ENCODE measurements at places on chromosomes 2 and 18.

DNA sequence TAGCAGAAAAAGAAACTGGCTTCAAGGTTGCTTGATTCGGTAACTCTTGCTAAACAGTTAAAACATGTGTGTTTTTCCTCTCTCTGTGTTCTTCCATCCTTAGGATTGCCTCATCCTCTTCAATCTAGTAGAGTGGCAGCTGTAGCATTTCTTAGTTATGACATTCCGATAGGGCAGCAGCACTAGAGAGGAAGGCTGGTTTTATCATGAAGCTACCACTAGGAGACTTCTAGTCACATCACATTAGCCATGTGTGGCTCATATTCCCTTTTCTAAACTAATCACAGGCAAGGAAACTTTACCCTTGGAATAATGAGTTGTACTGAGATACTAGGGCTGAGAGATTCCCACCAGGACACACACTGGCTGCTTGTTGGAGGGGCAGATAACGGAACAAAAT lies 187.6 kb downstream of the DOK6 start:
- DNase-seq: no peak

GRCh38 chr18:4282954-4283353 lies 172.2 kb downstream of the DLGAP1 start:
- DNase-seq: no peak

DNA sequence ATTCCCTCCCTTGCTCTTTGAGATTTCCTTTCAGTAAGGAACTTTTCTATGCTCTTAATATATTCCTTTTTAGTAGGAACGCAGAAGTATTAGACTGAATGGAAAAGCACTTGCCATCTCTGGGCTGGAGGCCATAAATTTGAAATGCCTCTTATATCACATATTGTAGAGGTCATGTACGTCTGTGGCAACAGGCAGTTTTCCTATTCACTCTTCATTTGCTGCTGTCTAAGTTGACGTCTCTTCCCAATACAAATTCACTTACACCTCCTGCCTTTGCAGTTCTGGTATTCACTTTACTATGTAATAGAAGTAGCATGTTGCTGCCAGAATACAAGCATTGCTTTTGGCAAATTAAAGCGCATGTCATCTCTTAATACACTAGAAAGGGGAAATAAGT lies 34.7 kb downstream of the MGAT4A start:
- no peak for DNase-seq

GRCh38 chr2:29011418-29012060 lies 30.4 kb downstream of the TOGARAM2 start:
- peak; percentile 54 for DNase-seq

- no peak for DNase-seq
Measured at GRCh38 chr18:58552057-58552461, 76.8 kb downstream of the ALPK2 start.

GRCh38 chr2:204538182-204539018 lies 6.9 kb upstream of the PARD3B start:
- DNase-seq: no peak

- DNase-seq: no peak
Measured at GRCh38 chr18:46084431-46084830, 12.4 kb upstream of the PSTPIP2 start.

DNA sequence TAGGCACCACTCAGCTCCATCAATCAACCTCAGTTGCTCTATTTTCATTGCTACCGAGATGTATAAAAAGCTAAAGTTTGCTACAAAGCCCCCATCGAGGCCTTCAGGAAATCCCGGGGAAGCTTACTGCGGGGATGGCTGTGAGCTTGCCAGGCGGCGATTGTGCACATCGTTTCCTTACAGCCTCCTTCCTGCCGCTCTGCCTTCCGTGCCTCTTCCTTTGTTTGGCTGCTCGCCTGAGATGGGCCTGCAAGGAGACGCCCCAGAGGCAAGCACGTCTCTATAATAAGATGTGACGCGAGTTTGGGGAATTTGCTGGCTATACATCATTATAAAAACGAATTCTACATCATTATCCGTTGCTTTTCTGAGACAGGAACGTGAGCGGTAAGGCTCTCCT lies 41.6 kb downstream of the DHRS9 start:
- no peak for DNase-seq

- no peak for DNase-seq
Measured at GRCh38 chr2:105739426-105739825, 5.3 kb upstream of the NCK2 start.

DNA sequence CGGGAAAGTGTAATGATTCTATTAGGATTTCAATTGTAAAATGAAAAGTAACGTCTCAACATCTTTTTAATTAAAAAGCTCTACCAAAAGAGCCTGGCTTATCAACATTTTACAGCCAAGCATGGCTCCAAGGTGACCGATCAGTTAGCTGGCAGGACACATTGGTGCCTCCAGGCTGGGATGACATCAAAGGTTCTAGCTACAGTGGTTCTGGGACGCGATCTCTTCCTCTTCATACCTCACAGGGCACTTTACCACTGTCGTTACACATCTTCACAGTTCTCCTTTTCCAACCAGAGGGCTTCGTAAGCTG lies 693 bp downstream of the ORC2 start:
- DNase-seq: no peak

- no peak for DNase-seq
Measured at GRCh38 chr2:38959466-38959865, 69.8 kb downstream of the ARHGEF33 start.

GRCh38 chr18:12333506-12334290 lies 25.7 kb downstream of the TUBB6 start:
- no peak for DNase-seq

GRCh38 chr2:239687441-239687840 lies 286.6 kb upstream of the HDAC4 start:
- DNase-seq: no peak

DNA sequence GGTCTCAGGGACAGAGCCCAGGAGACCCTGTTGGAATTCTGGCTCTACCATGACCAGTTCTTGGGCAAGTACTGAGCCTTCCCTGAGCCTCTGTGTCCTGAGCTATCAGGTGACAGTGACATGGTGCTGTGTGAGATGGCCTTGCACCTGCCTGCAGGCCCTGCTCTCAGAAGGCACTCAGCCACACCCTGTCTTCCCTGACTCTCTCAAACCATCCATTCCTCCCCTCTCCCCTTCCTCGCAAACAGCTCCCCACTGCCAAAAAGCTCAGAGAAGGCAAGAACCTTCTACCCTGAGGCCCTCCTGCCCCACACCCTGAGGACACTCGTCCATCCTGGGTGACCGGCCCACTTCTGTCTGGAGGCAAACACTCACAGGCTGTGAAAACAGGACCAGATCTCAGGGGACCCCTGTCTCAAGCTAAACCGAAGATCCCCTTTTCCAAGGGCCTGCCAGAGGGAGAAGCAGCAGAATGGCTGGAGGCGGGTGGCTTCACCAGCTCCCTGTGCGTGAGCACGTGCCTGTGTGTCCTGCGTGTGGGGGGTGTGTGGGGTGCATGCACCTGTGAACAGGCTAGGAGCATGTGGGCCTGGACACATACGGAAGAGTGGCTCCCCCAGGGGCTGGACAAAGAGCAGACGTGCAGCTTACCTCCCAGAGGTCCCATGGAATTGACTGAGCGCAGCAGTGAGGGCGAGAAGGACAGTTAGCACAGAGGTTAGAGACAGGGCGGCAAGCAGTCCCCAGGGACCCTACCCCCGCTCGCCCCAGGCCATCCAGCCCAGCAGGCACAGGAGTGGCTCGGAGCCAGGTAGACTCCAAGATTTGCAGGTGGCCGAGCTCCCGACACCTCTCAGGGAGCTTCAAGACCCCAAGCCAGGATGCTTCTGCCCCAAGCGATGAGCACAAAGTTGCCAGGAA lies 53.9 kb downstream of the BIN1 start:
- DNase-seq: no peak

GRCh38 chr2:196546151-196546919 lies 93.2 kb upstream of the CCDC150 start:
- no peak for DNase-seq

DNA sequence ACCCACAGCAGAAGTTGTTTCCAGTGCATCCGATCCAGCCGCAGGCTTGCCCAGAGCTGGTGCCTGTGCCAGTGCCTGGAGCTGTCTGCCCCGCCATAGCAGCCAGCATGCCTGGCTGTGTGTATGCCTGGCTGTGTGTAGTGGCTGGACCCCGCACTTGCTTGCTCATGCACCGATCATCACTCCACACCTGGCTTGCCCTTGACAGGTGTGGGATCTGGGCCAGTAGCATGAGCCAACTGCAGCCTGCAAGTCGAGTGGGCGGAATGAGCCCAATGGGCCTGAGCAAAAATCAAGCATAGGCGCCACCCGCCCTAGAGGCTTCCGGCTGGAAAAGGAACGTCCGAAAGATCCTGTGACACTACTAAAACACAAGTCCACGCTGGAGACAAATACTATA lies 74.5 kb downstream of the EPB41L3 start:
- no peak for DNase-seq

GRCh38 chr2:238644095-238645081 lies 203.5 kb upstream of the TWIST2 start:
- DNase-seq: no peak

DNA sequence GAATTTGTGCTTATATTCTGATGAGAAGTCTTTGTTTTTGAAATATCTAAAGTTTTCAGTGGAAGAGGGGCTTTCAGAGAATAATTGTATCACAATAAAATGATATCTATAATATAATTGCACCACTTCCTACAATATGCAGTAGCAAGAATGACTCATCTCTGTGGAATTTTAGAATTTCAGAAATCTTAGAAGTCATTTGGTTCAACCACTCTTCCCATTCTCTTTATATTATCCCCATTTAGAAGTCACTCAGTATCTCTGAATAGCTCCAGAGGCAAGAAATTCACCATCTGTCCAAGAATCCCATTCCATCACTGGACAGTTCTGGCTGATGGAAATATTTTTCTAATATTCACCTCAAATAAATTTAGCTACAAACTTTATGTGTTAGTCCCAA lies 59.3 kb upstream of the CCDC68 start:
- DNase-seq: no peak

DNA sequence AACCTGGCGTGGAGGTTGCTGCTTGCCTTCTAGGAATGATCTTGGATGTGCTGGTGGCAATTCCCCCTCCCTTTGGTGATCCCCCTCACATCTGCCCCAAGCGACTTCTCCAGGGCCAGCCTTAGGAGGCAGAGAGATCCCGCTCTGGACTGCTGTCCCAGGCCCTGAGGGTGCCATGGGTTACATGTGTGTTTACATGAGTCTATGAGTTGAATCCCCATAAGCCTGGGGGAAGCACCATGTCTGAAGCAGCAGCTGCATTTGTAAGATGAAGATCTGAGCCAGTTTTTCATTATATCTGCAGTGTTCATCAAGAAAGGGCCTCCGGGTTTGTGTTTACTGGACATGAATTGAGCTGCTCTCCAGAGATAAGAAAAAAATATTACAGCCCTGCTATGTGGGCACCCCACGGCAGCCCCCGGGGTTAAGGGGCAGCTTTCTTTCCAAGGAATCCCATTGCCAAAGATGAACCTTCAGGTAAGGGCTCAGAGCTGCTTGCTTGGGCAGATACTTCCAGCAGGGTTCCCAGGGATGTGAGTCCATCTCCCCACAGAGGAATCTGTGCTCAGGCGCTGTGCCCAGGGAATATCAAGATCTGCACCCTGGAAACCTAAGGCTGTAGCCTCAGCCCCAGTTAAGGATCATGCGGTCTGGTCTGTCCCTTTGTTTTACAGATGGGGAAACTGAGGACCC lies 46.0 kb downstream of the MRPS5 start:
- DNase-seq: no peak
